ENCODE measurements at places on chromosomes 7 and 10.

DNA sequence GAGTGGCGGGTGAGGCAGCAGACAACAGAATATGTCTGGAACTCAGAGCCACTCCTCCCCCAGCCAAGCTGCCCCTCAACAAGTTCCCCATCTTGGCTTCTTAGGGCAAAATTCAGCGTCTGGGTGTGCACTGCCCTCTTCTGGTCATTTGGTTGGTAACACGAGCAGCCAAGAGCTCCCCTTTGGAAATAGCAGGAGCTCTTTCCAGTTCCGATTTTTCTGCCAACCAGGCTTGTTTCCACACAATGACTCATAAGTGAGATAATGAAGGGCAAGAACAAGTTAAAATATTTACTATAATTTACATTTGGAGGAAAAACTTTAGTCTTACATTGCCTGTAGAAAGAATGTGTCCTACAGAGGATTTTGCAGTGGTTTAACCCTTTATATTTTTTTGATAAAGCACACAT is 70.5 kb downstream of the ADCYAP1R1 start:
- DNase-seq, result no peak

- no peak for DNase-seq
Measured at GRCh38 chr7:137975768-137976167, 26.1 kb downstream of the CREB3L2 start.

DNA sequence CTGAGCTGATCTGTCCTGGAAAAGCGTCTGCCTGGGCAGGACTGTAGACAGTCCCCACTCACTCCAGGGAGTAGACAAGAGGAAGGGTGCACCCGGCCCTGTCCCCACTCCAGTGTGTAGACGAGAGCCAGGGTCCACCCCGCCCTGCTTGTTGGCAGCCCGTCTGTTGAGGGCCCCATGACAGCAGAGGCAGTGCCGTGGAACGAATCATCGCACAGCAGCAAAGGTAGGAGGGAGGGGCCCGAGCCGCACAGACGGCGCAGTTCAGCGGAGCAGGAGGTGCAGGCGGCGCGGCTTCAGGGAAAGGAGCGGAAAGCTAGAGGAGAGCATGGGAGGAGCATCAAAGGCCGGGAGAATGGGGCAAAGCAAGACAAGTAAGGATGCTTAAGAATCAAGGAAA is 93.0 kb downstream of the DYNC2I1 start:
- no peak for DNase-seq

DNA sequence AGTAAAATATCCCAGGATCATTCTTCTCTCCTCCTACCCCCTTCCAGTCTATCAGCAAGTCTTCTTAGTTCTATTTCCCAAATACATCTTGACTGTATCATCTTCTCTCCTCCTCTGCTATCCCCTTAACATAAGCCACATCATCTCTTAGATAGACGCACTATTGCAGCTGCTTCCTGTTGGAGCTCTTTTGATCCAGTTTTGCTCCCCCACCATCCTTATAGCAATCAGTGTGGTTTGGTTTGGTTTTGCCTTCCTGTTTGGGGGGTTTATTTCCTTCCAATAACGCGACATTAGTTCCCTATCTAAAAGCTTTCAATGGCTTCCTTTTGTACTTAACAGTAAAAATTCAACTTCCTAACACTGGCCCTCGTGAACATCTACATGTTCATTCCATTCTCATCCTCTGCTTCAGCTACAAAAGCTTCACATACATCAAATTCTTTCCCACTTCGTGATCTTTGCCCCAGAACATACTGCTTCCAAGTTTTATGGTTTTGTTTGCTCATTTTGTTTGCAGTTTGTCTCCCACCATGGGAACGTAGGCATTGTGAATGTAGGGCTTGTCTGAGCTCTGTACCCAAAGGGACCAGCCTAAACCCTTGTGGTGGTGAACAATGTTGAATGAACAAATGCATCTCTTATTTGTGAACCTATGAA is 33.7 kb upstream of the PLXDC2 start:
- DNase-seq, result no peak

DNA sequence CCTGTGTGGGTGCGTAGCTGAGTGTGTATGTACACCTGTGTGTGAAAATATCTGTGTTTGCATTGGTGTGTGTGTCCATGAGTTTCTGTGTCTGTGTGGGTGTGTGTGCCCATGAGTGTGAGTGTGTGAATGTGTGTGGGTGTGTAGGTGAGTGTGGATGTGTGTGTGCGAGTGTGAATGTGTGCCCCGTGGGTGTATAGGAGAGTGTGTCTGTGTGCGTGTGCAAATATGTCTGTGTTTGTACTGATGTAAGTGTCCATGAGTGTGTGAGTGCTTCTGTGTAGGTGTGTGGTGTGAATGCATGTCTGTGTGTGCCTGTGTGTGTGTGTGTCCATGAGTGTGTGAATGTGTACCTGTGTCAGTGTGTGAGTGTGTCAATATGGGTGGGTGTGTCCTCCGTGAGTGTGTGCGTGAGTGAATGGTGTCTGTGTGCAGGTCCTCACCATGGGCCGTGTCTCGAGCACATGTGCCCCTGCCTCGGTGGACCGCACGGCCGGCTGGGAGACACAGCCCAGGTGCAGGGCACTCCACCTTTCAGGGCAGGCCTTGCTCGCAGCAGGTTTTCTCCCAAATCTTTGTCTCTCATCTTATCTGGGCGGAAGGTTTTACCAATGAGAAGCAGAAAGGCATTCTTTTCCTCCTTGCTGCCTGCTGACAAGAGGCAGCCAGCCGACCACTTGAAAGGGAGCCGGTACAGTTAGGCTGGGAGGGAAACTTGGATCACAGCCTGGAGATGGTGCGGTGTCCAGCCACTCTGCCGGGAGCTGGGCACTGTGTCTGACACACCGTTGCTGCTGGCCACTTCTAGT is 107.1 kb upstream of the FAM20C start:
- DNase-seq, result no peak

- DNase-seq, result no peak
Measured at GRCh38 chr7:156059369-156059768, 247.1 kb upstream of the SHH start.

Measured in stimulated activated CD4-positive, alpha-beta T cell treated with anti-CD3 and anti-CD28 coated beads, Interleukin-15, amount 100 ng/mL, for 1 hour (primary cell).